ENCODE measurements at places on chromosomes 3 and 15.

GRCh38 chr15:69016021-69016595 is 1.6 kb downstream of the NOX5 start:
- no peak for DNase-seq

- DNase-seq: peak; percentile 83
Measured at GRCh38 chr3:101902041-101902440, 52.7 kb downstream of the NFKBIZ start.

GRCh38 chr15:72304596-72304995 is 15.4 kb downstream of the CELF6 start:
- no peak for DNase-seq

GRCh38 chr3:89395456-89395855 is 288.0 kb downstream of the EPHA3 start:
- DNase-seq: no peak

DNA sequence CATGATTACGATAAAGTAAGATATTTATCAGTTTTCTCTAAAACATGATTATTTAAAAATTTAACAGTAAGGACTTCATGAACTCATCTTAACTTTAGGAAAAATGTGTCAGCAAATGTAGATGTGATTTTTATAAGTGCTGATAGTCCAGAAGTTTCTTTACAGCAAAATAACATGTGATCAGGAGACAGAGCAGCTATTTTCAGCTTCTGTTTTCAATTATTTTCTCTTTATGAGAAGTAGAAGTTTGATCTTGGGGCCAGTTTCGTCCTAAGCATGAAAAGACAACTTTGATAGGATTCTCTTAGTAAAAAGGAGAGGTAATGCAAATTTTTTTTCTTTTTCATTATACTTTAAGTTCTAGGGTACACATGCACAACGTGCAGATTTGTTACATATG is 96.5 kb upstream of the TSPAN3 start:
- DNase-seq: no peak

DNA sequence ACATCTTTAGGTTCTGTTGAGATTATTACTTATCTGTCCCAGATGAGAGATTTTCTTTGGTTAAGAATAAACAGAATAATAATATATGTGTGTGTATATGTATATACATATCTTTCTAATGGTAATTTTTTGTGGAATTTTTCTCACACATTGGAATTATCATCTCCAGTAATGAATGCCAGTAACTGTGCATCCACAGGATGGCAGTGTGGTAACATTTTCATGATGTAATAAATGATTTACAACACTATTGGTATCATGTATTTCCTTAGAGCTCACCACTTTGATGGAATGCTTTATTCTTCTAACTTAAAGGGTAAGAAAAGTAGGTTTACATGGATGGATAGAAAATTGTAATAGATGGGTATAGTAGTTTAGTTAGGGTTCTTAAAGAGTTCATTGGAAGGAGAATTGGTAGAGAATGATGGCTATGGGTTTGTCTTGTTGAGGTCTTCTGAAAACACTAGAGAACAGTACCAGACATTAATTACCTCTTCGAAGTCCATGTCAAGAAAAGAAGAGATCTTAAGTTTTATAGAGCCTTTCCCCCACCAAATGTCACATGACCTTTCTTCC is 78.1 kb downstream of the STT3B start:
- DNase-seq: no peak

DNA sequence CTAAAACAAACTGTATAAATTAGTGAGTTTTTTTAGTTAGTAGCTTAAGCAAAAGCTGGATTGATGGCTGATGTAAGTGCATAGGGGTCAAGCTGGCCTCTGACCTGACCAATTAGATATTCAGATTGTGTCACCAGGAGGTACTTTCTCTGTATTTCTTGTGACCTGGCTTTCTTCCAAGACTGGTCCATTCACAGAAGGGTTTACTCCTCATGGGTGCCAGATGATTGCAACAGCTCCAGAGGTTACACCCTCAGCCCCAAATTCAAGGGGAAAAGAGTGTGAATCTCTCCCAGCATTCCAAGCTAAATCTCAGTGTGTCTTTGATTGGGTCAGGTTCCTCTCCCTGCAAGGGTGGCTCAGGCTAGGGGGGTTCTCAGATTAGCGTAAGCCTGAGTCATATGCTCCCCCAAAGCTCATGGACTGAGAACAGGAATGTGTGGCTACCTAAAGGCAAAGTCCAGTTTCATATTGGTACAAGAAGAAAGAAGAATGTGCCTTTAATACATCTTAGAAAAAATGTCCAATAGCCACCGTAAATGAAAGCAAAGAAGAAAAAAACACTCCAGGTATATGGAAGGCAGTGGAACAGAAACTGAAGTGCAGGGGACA is 16.5 kb downstream of the PML start:
- no peak for DNase-seq

DNA sequence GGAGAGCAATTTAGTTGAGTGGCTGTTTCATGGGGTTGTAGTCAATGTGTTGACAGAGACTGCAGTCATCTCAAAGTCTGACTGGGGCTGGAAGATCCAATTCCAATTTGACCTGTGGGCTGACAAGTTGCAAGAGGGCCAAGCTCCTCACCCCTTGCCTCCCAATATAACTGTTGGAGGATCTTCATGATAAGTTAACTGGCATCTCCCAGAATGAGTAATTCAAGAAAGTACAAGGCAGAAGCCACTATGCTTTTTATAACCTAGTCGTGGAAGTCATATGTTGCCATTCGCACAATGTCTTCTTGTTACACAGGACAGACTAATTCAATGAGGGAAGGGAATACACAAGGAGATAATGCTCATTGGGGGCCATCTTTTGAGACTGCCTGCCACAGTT is 29.1 kb downstream of the GPR15 start:
- DNase-seq: no peak

GRCh38 chr3:46096781-46097180 is 69.5 kb upstream of the XCR1 start:
- no peak for DNase-seq

GRCh38 chr3:159919873-159920272 is 68.8 kb upstream of the IL12A start:
- DNase-seq: no peak

- DNase-seq: no peak
Measured at GRCh38 chr3:171329746-171330145, 130.5 kb downstream of the TNIK start.

DNA sequence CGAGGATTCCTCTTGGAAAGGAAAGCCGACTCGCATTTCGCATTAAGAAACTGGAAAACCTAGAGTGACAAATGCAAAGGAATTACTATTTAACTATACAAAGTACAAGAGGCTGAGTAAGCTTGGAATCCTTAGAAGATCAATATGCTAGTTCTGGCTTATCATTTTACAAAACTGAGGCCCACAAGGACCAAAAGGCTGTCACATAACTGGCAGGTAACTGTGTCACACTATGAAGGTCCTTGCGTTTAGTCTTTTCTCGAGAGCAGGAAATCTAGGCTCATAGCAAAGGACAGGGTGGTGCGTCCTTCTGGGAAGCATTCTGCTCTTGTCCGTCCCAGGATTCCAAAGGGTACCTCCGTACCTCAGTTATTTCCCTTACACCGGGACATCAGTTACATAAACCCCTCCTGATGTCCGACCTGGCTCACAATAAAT is 629 bp downstream of the RPL24 start:
- no peak for DNase-seq

DNA sequence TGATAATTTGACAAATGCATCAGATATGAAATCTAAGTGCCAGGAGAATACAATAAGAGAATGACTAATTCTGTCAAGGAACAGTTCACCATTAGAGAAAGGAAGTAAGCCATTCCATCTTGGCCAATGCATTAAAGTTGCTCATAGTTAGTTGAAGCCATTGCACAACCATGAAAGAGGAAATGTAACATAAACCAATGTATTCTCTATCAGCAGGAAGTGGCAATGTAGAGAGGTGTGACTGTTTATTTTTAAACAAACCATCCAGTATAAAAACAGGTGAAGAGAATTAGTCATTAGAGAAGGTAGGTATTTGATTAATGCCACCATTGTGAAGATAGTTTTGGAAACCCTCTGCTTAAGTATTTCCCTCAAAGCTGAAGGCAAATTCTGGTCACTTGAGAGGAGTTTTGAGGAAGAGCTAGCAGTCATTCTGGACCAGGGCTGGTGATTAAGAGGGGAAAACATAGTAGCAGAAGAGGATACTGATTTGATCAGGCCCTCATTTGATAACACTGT is 10.7 kb upstream of the ANXA2 start:
- peak; percentile 58 for DNase-seq

DNA sequence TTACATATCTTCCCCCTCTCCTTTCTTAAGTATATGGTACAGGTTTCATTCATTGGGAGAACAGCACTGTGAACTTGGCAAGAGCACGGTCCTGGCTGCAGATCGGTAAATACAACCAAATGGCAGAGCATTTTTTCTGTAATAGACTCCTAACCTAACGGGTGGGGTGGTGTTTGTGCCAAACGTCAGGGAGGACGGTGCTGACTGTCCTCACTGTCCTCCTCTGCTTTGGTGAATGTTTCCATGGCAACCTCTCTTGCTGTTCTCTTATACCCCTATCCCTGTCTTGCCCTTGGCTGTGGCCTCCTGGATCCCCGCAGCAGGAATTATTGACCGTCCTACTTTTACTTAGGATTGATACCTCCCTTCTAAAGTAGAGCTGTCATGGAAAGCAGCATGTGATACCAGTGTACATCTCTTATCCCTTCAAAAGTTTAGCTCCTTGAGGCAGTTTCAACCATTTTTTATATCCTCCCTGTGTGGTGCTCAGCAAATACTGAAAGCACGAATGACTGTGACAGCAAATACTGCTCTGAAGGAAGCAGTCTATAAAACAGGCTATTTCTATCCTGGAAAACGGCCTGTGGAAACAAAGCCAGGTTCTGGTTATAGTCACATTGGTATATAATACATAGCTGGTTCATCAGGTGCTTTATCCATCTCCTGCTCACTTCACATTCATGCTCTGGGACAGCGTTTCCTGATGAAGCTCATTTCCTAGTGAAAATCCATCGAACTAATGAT is 275.4 kb upstream of the C2CD4B start:
- no peak for DNase-seq

DNA sequence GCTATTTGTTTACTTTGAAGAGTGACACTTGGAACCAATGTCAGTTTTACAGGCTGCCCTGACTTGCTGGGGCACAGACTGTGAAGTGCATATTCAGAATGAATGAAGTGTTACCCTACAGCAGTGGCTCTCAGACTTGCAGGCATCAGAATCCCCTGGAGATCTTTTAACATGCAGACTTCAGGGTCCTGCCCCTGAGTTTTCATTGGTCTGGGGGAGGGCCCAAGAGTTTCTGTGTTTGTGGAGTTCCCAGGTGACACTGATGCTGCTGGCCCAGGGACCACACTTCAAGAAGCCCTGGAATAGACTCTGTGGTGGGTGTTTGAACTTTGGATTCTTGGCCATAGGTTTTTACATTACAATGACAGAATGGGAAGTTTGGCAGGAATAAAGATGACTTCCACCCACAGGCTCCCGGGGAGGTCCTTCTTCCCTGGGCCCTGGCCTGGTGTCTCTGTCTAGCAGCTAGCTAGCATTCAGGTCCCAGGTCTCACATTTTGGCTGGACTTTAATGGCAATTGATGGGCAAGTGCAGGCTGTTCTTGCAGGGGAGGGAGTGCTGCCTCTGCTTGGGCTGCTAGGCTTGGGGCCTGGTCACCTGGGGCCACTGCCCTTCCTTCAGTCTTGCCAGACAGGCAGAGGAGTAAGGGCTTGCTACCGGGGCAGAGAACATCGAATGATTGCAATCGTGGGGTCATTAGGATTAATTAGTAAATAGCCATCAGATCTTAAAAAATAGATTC is 149.0 kb downstream of the APBA2 start:
- DNase-seq: no peak

DNA sequence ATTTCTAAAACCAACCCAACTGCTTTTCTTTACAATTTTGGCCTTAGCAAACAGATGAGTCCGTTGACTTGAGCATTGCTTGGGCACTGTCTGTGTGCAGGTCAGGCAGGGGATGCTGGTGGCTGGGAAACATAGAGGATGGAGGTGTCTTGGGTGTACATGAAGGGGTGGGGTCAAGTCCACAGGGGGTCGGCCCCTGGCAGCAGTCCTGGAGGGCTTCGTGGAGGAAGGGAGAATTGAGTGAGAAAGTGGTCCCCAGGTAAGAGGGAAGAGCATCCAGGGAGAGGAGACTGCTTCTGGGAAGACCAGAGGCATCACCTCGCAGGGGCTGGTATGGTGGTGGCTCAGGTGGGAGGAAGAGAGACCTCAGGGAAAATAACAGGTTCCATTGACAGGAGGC is 144.8 kb downstream of the TJP1 start:
- DNase-seq: no peak

GRCh38 chr3:31343075-31343474 is 189.7 kb upstream of the STT3B start:
- DNase-seq: no peak

- no peak for DNase-seq
Measured at GRCh38 chr15:53811530-53811929, 52.1 kb upstream of the WDR72 start.

GRCh38 chr15:101293122-101293521 is 1.9 kb downstream of the SNRPA1 start:
- DNase-seq: no peak

GRCh38 chr3:29557186-29557585 is 276.3 kb downstream of the RBMS3 start:
- DNase-seq: no peak

DNA sequence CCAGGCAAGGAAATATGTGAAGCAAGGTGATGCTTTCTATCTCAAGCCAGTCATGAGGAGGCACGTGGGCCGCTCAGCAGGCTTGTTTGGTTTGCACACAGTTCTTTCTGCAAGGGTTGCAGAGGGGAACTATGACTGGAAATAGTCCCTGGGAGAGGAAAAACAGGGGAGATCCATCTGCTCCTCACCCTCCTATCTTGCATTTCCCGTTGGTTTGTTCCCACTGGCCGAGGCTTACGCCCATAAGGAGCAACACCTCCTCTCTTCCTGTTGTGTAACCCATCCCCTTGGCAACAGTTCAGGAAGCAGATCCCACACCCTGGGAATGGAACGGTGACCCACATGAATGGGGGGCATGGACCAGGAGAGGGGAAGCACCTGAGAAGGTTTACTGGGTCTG is 72.1 kb upstream of the MAGI1 start:
- DNase-seq: no peak

DNA sequence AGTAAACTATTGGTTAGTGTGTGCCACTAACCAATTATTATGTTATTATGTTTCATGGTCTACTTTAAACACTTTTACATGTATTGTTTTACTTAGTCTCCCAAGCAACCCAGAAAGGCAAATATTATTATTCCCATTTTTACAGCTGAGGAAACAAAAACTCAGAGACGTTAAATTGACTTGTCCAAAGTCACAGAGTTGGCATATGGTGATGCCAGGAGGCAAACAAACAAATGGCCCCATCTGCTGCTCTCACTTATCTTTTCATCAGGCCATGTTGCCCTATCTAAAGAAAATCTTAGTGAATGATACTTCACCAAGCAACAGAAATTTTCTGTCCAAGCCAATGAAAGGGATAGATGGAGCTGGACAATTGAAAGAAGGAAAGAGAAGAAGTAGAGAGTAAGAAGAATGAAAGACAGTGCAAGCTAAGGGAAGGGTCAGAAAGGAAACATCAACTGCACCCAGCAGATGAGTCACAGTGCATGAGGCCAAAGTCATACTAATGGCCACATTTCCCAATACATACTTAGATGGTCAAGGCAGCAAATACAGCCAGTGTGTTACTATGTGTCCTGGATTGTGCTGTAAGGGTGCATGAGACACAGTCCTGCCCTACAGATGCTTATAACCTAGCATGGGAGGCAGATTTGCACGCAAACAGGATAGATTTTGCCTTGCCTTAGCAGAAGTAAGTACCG is 266.9 kb downstream of the KCNMB2 start:
- DNase-seq: no peak

GRCh38 chr15:69410248-69410874 is 3.8 kb upstream of the KIF23 start:
- no peak for DNase-seq

- no peak for DNase-seq
Measured at GRCh38 chr3:31592764-31593163, 60.0 kb downstream of the STT3B start.

All from fibroblast of skin of left biceps (primary cell).